ENCODE measurements at places on chromosomes 12 and 14. TPM values are rescaled to one million over a fixed set of nuclear protein-coding genes. Genes with fewer than 3 reads are reported as not detected.

Gene CACNA1C
- 11.0 TPM for total RNA-seq

Gene NFE2
- 0.26 TPM for total RNA-seq

Gene SERPINA4
- total RNA-seq, result not detected

Gene KRT82
- not detected for total RNA-seq

Gene SLC25A47
- not detected for total RNA-seq

Gene CYP46A1
- total RNA-seq, result not detected

Gene EEA1
- total RNA-seq, result 45.2 TPM

Gene CIDEB
- 1.3 TPM for total RNA-seq

Gene MYO1H
- total RNA-seq, result not detected

Gene DEGS2
- total RNA-seq, result 0.17 TPM

Gene OTOGL
- total RNA-seq, result 0.17 TPM

Gene SLCO1B3
- not detected for total RNA-seq

Gene GALNT16
- 0.09 TPM for total RNA-seq

Gene DGLUCY
- 38.0 TPM for total RNA-seq

Gene TEP1
- total RNA-seq, result 27.5 TPM

Gene RNASE4
- total RNA-seq, result 2.7 TPM

Gene XPOT
- total RNA-seq, result 181 TPM

Gene EML5
- 0.33 TPM for total RNA-seq

Gene ACOT6
- not detected for total RNA-seq

Gene FBXO34
- total RNA-seq, result 30.8 TPM

Gene MDP1
- total RNA-seq, result 15.8 TPM

Gene LIN7A
- not detected for total RNA-seq

Gene SIX6
- total RNA-seq, result not detected
